Caco-2 (cell line): ENCODE measurements at places on chromosomes 6 and 20.
A peak's percentile ranks its signal among the peaks of the same experiment; 100 is the strongest.

- peak; percentile 100 for DNase-seq
Measured at GRCh38 chr20:44210406-44211176, at the start of gene OSER1. TSS of gene OSER1 (minus strand) at chr20:44210771. CDS start at chr20:44206957, 3,814 bp downstream.

GRCh38 chr20:64025101-64025825 lies 10.7 kb upstream of the C20orf204 start:
- no peak for DNase-seq

DNA sequence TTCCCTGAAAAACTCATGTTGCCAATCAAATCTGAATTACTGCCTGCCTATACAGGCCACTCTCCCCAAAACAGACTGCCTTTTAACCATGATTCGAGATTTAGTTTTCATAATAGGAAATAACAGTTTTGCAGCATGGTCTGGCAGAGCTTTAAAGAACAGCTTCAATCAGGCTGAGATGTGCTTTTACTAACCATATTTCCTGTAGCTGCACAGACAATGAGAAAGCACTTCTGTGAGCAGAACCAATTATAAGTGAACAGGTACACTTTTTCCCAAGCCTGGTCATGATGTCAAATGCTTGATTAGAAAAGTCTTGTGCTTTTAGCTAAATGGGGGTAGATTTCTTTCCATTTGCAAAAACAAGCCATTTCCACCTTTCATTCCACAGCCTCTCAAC lies 108.2 kb downstream of the THEMIS start:
- DNase-seq: no peak

- no peak for DNase-seq
Measured at GRCh38 chr6:36863670-36864540, 10.7 kb downstream of the PPIL1 start.

GRCh38 chr6:74657011-74657410 lies 548.8 kb downstream of the COL12A1 start:
- no peak for DNase-seq

DNA sequence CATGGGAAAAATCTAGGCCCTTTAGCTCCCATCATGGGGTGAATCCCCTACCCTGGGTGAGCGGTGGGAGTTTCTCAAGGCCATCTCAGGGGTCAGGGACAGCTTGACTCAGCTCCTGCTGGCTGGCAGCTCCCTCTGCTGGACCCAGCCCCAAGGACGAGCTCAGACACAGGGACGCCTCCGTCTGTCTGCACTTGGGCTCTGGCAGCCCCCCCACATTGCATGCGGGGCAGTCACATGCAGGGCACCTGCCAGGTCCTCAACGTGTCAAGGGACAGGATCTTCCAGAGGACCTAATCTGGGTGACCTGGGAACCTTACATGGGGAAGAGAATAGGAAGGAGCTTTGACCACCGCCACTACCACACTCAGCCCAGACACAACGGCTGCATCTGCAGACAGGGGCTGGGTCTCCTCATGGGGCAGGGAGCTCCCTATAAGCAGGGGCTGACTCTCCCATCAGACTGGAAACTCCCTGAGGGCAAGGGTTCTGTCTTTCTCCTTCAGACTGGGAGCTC lies 173.4 kb downstream of the MRPL14 start:
- DNase-seq: peak; percentile 50

- no peak for DNase-seq
Measured at GRCh38 chr6:159467473-159468041, 225.5 kb downstream of the SOD2 start.

GRCh38 chr6:20036141-20036677 lies 176.1 kb downstream of the MBOAT1 start:
- DNase-seq: no peak

DNA sequence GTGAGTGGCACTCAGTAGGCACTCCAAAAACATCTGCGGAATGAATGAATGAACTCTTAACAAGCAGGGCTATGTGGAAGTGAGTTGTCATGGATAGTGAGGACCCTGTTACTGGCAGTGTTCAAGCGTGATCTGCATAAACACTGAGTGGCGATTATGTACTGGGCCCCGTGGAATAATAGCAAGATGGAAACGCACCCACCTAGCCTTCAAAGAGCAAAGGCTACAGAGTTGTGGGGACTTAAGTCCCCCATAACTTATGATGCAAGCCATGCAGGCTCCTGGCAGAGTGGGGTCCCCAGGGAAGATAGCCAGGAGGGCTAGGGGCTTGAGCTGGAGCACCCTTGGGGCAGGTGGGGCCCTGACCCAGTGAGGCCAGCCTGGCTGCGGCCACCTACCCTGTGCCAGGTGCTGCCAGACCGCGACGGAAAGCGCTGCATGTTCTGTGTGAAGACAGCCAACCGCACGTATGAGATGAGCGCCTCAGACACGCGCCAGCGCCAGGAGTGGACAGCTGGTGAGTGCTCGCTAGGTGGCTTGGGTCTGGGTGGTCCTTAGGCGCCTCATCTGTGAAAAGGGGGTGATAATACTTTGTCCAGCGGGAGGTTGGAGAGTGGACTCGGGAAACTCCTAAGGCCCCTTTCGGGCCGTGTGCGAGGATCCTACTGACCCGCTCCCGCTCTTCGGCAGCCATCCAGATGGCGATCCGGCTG lies 20.0 kb downstream of the DEF6 start:
- no peak for DNase-seq

- DNase-seq: no peak
Measured at GRCh38 chr6:106448000-106448426, 87.5 kb downstream of the CRYBG1 start.

DNA sequence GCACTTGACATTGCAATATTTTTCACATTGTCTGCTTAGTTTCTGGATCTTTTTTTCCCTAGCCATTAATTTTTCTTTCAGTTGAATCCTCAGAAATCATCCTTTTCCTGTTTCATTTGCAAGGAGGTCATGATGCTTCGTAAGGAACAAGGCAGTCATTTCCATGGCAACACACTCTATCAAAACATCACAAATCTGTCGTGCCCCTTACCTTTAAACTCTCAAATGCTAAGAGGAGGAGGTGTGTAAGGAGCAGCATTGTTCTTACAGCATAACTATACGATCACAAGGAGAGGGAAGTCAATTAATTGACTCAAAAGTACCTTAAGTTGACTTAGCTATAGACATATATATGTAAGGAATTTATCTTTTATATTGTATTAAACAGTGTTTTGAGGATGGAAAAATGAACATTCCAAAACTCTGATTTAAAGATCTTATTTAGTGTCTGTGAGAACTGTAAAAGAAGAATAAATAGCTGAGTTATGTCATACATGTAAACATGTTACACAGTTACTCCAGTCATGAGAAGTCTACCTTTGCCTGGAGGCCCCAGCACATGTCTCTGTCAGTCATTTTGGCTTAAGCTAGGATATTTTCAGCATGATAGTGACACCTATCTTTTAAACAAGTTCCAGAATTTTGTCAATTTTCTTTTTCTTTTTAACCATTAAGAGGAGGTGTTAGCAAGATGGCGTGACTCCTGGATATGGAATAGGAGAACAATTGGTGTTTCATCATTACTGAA lies 41.6 kb downstream of the CDKAL1 start:
- no peak for DNase-seq

GRCh38 chr6:143050509-143050908 lies 10.2 kb upstream of the AIG1 start:
- DNase-seq: no peak

GRCh38 chr6:50093938-50094272 lies 44.2 kb upstream of the DEFB112 start:
- DNase-seq: no peak

- DNase-seq: no peak
Measured at GRCh38 chr6:108734271-108734922, 113.8 kb upstream of the ARMC2 start.

DNA sequence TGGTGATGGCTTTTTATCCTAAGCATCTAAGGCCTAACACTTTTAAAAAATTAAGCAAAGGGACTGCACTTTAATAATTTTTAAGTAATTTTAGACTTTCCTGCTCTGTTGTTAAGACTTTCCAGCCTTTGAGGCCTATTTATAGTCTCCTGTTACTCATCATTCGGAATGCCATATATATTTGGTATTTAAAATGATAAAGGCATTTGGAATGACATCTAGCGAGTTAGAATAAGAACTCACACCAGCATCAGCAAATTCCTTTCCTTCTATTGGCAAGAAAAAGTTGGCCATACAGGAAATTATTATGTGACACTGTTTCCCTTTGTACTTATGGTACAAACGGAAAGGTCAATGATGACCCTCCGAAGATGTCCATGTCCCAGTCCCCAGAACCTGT lies 88.1 kb upstream of the STMND1 start:
- no peak for DNase-seq

DNA sequence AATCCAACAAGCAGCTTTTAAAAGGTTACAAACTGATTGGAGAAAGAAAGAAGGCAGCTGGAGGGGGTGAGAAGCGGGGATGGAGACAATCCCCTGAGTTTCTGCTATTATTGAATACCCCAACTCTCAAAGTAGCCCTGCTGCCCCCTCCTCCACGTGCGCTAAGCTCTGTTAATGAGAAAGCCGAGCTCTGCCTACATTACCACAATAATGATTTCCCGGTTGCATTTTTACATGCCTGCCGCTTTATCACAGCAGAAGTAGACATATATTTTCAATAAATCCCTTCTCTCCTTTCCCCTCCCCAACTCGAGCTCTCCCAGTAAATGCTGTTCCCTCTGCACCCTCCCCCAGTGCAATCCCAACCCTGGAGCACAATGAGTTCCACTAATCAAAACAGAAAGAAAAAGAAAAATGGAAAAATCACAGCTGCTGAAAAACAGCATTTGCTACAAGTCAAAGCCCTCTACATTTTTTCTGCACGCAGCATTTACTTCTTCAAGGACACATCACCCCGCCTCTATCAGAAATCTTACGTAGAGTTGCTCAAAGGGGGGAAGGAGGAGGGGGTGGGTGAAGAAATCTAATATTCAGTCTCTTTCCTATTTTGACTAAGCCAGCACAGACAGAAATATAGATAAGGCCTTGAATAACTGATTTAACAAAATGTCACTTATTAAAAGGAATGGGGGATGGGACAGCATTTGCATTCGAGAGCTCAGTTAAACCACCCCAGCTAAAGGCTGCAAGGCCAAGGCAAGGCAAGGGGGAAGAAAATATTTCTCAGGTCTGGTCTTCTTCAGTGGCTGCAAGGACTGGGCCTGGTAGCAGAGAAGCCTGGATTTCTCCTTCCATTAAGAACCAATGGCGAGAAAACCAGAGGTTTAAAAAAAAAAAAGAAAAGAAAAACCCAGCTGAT lies 10.7 kb downstream of the TRERF1 start:
- no peak for DNase-seq

GRCh38 chr6:19879663-19880062 lies 42.5 kb downstream of the ID4 start:
- no peak for DNase-seq

DNA sequence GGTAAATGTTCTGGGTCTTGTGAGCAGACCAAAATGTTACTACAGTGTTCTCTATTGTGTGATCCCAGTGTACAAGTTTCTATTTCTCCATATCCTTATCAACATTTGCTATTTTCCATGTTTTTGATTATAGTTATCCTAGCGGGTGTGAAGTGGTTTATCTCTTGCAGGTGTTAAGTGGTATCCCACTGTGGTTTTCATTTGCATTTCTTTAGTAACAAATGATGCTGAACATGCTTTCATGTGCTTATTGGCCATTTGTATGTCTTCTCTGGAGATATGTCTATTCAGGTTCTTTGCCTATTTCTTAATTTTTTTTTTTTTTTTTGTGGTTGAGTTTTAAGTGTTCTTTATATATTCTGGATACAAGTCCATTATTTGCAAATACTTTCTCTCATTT lies 35.5 kb downstream of the NSFL1C start:
- no peak for DNase-seq

DNA sequence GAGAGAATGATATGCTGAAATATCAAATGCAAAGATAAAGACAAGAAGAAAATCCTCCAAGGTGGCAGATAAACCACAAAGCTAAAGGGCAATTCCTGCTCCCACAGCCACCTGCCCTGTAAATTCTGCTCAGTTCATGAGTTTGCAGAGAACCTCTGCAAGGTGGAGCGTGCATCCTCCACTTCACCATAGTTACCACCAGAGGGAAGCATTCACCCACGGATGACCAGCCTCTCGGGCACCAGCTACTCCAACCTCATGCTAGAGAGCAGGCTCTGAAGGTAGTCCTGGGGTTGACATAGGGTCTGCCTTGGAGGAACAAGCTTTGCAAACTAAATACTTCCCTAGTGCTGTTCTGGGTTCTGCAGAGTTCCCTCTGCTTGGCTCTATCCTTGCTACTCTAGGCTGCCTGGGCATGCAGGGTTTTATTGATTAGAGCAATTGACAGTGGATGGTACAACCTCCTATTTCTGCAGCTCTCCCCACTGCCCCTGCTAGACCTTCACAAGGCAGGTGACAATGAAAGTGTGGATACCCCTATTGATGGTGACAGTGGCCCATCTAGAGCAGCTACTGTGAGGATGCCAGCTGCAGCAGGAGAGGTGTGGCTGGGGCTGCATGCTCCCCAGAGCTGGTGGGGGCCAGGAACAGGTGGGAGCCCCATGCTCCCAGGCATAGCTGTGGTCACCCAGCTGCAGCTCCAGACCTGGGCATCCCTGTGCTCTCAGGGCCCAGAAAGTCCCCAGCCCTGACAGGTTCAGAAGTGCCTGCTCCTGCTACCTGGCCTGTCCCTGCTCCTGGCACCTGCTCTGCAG lies 51.1 kb downstream of the GGTLC1 start:
- peak; percentile 76 for DNase-seq

DNA sequence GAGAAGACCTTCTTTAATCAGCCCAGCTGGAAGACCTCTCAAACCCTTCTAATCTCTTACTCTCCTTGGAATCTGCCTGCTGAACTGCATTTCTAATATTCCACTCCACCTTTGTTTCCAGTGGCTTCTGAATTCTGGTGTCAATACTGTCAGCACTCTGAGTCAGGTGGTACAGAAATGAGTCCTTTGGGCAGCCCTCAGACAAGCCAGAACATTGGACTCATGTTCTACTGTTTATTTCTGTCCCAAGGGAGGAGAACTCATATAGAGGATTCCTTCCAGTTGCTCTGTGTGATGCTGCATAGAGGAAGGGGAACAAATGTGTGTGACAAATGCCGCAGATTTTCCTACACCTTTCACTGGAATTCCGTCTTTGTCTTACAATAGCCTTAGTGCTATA lies 114.8 kb downstream of the PHF3 start:
- no peak for DNase-seq

- DNase-seq: peak; percentile 81
Measured at GRCh38 chr20:47220161-47220582, 136.3 kb downstream of the ZMYND8 start.

DNA sequence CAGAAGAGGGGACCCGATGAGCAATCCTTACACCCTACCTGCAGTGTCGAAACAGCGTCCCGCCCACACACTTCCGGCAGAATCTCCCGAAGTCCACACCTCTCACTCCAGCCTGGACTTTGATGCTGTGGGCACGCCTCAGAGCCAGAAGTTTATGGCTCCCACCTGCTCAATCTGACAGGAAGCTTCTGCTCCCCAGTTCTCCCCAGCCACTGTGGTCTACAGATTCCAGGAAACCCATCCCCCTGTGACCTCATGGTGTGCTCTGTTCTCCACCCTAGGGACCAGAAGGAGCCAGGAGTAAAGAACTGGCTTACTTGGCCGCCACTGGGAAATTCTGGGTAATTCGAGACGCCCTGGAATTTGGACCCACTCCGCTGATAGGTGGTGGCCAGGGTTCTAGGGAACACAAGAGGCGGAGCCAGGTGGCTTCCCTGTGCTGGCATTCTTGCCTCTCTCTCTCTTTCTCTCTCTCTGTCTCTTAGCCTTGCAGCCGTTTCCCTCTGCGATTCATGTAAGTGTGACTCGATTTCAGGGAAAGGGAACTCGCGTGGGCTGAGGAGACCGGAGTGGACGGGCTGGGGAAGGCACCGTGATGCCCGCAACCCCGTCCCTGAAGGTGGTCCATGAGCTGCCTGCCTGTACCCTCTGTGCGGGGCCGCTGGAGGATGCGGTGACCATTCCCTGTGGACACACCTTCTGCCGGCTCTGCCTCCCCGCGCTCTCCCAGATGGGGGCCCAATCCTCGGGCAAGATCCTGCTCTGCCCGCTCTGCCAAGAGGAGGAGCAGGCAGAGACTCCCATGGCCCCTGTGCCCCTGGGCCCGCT lies at the start of gene TRIM15:
Gene TRIM15, plus strand, starts transcription at position 457 of the 828 bp plus-strand sequence. Its CDS starts 139 bp downstream, at position 596.
- peak; percentile 91 for DNase-seq
